CD8-positive, alpha-beta memory T cell (primary cell): ENCODE measurements at places on chromosomes 1 and 21. TPM values are rescaled to one million over a fixed set of nuclear protein-coding genes. Genes with fewer than 3 reads are reported as not detected.

DNA sequence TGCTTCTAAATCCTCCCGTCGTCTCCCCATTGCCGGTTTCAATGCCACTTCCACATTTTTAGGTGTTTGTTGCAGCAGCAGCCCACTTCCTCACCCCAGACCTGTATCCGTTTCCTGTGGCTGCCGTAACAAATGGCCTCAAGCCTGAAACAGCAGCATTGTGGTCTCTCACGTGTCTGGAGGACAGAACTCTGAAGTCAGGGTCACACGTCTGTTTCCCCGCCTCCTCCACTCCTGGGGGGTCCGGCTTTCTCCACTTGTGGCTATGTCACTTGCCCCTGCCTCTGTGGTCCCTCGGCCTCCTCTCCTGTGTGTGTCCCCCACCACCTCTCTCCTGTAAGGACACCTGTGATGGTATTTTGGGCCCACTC, 21.8 kb downstream of the TRPM2 start:
- no peak for DNase-seq

DNA sequence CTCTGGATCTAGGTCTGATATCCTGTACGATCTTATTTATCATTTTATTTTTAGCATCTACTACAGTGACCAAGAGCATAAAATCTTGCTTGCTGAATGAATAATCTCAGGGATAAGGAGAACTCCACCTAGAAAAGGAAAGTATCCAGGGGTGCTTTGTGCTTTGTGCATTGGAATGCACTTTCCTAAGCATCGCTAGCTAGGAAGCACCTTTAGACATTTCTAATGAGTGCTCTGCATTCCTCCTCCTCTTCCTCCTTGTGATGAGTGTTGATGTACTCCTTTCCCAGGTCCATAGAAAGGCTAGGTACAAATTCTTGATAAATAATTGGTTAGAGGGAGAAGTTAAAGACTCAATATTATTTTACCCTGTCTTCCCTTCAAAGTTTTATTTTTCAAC, 31.4 kb downstream of the TCEANC2 start:
- DNase-seq, result no peak

GRCh38 chr1:53409233-53409632, 50.0 kb upstream of the DMRTB1 start:
- DNase-seq, result no peak

DNA sequence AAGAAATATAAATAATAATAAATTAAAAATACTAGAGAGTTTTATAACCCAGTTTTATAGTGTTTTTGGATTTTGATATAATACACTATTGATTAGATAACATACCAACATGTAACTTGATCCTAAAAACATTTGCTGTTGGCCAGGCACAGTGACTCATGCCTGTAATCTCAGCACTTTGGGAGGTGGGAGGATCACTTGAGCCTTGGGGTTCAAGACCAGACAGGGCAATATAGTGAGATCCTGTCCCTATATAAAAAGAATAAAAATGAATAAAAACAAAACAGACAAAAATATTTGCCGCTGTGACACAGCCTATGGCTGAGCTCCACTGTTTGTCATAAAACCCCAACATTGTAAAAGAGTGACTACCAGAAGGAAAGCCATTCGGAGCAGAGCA, 26.1 kb downstream of the VPS13D start:
- DNase-seq, result no peak

DNA sequence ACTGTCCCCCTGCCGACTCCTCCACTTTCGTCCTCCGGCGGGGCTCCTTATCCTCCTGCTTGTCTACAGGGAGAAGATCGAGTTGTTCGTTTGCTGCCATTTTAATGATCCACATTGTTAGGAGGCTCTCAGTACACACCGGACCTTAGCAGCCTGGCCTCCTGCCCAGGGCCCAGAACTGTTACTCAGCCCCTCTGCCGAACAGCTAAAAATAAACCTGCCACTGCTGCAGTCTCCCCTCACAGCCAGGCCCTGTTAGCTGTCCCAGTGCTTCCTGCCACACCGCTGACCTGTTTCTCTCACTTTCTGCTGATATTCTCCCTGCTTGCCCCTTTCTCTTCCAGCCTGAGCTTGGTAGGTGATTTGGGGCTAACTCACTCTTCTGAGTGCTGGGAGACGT, 8.3 kb downstream of the MAPKAPK2 start:
- DNase-seq, result no peak

DNA sequence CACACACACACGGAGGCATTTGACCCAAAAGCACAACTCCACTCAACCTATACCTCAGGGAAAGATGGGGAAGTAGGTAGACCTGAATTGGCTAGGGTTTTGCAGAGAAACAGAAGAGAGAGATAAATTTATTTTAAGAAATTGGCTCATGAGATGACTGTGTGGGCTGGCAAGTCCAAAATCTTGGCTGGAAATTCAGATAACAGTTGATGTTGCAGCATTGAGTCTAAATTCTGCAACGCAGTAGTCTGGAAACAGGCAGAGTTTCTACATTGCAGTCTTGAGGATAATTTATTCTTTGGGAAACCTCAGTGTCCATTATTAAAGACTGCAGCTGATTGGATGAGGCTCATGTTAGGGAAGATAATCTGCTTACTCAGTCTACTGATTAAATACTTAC, 4.3 kb upstream of the LCE2B start:
- DNase-seq, result no peak

Gene LCE1E
- not detected for total RNA-seq
